ENCODE measurements at places on chromosomes 1 and 21.

- DNase-seq, result no peak
Observed at GRCh38 chr1:42932442-42932941, 26.2 kb downstream of the SLC2A1 start.

DNA sequence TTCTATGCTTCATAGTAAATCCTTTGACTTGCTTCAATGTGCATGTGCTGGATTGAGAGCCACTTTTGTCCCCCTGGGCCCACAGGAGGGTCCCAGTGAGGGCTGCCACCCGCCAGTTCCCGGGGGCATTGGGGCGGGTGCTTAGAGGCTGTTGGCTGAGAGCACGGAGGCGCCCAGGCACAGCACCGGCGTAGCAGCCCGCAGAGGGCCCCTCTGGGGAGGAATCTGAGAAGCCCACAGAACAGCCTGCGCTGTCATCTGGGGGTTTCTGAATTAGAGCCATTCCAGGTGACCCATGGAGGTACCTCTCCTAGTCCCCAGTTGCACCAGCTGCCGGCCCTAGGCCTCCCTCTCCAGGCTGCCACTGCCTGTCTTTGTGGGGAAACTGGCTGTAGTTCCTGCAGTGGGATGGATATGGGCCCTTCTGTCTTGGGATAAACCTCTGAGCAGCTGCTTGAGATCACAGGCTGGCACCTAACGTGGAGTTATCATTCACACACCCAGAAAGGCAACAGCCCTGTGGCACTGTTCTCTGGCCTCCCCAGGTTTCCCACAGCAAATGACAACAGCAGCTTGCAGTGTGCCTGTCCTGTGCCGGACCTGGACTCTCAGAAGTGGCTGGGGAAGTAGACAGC, 39.5 kb downstream of the TMEM51 start:
- DNase-seq, result no peak

- no peak for DNase-seq
Observed at GRCh38 chr1:32255072-32256071, 4.3 kb downstream of the LCK start.

DNA sequence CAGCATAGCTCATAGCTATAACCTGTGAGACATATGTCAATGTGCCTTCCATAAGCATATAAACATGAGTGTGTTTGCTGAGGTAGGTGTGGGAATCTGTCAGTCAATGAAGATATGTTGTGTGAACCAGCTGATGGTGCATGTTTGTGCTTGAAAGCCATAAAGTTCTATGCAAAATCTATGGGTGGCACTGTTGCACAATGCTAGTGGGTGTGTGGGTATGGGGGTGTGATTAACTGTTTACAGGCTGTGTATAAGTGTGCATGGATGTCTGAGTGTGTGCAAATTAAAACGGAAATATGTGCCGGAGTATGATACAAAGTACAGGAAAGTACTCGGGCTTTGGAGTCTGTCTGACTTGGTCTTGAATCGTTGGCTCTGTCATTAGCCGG, 1.0 kb upstream of the ATP2B4 start:
- DNase-seq, result no peak

DNA sequence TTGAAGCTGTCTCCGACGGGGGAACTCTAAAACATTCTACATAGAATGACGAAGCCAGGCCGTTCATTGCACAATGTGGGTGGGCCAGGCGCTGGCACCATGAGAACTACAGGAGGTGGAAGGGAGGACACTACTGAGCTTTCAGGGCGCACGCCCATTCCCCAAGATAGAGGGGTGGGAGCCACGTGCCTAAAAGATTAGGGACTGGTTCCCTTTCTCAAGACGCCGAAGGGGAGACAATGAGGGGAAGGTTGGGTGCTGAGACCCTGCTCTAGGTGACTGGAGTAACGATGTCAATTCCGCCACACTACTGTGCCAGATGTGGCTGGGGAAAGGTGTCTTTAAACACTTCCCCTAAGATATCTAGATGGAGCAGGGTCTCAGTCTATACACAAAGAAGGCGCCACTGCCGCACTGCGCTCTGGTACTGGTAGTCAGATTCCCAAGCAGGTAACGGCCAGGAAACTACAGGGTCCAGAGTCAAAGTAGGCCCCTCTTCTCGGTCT, 782 bp downstream of the CSDE1 start:
- DNase-seq, result no peak

DNA sequence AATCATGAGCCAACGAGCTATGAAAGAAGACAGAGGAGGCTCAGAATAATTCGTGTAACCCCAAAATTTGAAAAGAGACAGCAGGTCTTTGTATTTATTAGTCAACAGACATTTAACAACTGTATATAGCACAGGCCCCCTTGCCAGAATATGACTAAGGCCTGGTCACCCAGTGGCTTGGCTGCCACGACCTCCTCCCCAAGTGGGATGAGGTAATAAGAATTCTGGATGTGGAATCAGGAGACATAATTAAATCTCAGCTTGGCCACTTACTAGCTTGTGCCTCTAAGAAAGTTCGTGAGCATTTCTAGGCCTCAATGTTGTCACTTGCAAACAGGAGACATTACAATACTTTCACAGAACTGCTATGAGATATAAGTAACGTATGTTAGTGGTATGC, 134.2 kb upstream of the TNFSF4 start:
- DNase-seq, result no peak

Data from activated B cell treated with CpG ODN at 0.5 μM for 24 hours (primary cell).